ENCODE measurements at places on chromosomes 13 and 19. TPM values are rescaled to one million over a fixed set of nuclear protein-coding genes. Genes with fewer than 3 reads are reported as not detected.

MYO1F gene
- total RNA-seq, result 3.8 TPM

- peak; percentile 67 for ATAC-seq
Measured at GRCh38 chr19:47255879-47256692, at the start of gene CCDC9. Gene CCDC9 (plus strand): TSS chr19:47256525. CDS start chr19:47258401, 1,876 bp downstream.

- no peak for ATAC-seq
Measured at GRCh38 chr19:342128-342455, 2.5 kb downstream of the MIER2 start.

GRCh38 chr13:95098916-95099315 lies 202.3 kb downstream of the ABCC4 start:
- ATAC-seq, result no peak

NLRP11 gene
- not detected for total RNA-seq

DNA sequence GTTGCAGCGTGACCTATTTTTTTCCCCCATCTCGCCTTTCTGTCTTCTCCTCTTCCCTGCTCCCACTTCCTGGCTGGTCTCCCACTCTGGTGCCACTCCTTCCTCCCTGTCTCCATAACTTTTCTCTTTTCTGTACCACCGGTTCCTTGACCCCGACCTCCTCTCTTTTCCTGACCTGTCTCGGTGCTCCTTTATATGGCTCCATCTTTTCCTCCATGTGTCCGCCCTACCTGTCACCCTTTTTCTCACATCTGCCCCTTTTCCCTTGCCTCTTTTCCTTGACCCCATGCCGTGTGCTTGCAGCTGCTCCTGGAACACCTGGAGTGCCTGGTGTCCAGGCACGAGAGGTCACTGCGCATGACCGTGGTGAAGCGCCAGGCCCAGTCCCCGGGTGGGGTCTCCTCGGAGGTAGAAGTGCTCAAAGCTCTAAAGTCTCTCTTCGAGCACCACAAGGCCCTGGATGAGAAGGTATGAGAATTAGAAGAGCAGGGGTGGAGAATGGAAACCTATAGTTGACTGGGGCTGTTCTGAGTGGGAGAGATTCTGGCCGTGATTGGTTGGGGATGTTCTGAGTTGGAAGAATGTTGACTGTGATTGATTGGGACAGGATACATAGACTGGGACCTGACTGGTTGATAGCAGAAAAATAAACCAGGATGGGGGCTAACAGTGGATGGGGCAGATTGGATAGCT lies 9.3 kb downstream of the PPFIA3 start:
- no peak for ATAC-seq

- ATAC-seq, result no peak
Measured at GRCh38 chr13:112626124-112626523, 38.2 kb upstream of the TUBGCP3 start.

DNA sequence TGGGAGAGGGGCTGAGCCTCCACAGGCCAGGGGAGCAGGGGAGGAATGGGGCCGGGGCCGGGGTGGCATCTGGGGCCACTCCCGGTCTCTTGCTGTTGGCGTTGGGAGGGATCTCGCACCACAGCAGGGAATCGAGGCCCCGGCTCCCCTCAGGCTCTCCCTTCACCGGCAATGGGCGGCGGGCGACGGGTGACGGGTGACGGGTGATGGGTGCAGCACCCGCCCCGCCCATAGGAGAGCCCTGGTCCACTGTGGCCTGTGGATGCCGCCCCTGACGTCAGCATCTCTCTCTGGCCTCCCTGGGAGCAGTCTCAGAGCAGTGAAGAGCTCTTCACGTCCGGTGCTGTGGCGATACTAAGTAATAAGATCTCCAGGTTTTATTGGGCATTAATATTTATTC lies 133.6 kb downstream of the KDM4B start:
- no peak for ATAC-seq

GRCh38 chr13:104114101-104114500 lies 1047.9 kb upstream of the SLC10A2 start:
- ATAC-seq, result no peak

- no peak for ATAC-seq
Measured at GRCh38 chr13:38255600-38255999, 94.1 kb upstream of the UFM1 start.

DNA sequence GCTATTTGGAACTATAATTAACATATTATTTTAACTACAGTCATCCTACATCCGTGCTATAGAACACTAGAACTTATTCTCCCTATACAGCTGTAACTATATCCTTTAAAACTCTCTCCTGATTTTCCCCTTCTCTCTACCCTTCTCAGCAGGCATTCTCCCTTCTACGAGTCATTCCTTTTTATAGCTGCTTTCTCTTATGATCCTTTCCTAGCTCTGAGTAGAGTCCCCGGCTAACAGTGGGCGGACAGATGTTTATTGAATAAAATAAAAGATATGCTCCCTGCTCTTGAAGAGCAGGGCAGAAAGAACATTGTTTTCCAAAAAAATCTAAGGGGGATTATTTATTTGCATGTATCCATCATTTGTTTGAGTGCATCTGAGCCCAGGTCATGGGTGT lies 246.5 kb upstream of the TMTC4 start:
- no peak for ATAC-seq

DNA sequence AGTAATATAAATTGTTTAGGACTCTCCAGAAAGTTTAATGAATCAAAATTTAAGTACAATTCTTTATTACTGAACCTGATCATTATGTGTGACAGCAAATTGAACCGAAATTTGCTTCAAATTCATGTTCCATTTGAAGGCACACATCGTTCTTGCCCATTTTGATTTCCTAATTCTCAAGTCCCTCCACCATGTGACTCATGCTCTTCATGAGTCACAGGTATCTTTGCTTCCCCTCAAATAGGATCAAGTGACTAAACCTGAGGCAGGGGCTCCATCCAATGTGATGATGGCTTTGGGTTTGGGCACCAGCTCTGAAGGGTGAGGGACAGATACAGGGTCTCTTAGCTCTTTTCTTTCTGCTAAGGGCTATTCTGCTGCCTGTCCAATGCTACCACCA lies 86.1 kb downstream of the THSD1 start:
- no peak for ATAC-seq

DNA sequence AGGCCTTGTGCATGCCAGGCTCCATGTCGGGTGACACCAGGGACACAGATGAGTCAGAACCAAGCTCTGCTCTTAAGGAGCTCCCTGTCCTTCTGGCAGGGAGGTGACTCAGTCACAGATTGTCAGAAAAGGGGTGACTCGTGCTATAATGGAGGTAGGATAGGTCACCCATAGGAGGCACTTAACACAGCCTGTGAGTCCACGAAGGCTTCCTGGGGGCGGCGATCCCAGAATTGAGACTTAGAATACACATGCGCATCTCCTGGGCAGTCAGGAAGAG lies 19.6 kb downstream of the FUZ start:
- peak; percentile 79 for ATAC-seq

RUBCNL gene
- 0.44 TPM for total RNA-seq

DNA sequence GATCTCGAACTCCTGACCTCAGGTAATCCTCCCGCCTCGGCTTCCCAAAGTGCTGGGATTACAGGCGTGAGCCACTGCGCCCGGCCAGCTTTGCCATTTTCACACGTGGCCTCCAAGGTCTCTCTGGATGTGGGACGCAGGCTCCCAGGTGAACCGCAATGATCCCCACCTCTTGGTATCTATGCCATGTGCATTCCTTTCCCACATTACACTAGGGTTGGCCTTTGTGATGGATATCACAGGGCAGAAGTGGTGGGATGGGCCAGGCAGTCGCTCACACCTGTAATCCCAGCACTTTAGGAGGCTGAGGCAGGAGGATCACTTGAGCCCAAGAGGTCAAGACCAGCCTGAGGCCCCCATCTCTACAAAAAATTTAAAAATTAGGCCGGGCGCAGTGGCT lies 22.4 kb downstream of the FGF21 start:
- no peak for ATAC-seq

DNA sequence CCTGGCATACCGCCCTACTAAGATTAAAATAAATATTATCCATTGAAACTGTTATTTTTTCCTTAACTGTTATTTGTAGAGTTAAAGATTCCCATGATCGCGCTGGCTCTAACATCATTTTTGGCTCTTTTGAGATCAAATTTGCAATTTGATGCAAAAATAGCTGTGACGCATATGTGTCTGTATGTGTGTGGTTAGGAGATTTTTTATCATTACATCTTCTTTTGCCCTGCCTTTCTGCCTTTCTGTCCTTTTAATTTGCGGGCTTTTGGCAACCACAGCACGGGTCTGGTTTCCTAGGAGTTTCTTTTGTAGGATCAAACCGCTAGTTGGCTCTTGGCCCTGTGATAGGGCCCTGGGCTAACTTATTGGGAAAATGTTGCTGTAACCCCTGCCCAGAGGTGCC lies 37.3 kb upstream of the ALOX5AP start:
- no peak for ATAC-seq

RAB20 gene
- total RNA-seq, result 1.6 TPM

ZNF709 gene
- total RNA-seq, result 0.52 TPM
